ENCODE measurements at places on chromosomes 16 and 17.

DNA sequence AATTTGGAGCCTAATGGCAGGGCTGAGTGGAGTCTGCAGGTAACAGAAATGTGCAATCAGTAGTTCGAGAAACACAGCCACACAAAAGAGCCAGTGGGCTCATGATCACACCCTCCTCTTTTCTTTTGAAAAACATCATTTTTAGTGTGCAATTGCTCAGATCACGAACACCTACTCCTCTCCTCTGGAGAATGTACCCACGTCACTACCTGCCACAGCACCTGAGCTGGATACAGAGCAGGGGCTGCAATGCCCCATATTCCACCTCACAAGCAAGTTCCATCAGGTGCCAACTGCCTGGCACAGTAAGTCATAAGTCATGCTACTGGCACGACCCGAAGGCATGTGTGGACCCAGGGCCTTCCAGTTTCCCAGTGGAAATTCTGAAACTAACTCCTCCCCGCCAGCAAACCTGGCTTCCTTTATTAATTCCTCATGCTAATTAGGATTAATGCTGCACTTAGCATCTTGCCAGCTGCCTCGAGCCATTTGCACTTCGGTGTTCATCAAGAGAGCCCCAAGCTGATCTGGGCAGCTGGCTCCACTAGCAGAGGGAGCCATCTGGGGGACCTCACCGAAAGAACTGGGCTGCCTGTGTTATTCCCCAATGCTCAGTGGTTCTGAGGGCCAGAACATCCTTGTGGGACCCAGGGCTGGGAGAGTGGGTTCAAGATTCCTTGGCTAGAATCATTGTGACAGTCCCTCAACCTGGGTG lies 2.4 kb downstream of the CACNG4 start:
- DNase-seq = no peak

- no peak for DNase-seq
Measured at GRCh38 chr16:1377406-1378010, 25.8 kb downstream of the GNPTG start.

DNA sequence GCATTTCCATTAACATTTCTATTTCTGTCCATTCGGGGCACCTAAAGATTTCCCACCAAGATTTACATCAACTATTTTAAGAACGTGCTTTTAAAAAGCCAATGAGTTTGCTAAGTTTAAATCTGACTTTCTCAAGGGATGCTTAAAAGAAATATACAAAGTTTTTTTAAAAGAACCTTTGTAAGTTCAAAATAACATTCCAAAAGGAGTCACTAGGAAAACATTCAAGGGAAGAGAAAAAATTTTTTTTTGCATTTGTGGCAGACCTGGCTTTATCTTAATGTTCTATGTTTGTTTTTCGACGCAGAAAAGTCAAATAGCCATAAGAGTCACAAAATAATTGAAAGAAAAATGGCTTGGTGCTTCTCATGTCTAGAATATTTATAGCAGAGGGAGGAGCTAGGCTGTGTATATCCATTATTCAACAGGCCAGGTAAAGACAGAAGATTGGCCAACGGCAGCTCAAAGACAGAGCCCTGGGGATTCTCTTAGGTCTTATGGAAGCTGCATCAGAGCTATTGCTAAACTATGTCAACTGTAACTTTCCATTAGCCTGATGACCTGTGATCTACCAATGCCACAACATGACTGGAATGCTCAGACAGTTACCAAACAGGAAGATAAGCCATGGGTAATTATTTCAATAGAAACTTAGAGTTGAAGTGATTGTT lies 37.8 kb upstream of the MYOCD start:
- DNase-seq = no peak

DNA sequence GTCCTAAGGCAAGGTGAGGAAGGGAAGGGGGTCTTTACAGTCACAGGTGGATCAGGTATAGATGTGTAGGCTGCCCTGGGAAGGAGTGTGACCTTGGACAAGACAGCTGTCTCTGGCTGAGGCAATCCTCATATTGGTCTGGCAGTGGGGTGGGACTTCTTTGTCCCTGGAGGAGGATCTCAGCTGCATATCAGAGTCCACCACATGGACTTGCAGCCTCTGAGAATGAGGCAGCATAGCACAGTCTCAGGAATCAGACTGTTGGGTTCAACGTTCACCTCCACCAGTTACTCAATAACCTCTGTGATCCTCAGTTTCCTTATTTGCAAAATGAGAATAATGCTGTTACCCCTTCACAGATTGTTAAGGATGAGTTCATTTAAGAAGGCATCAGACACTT lies 33.4 kb downstream of the ACSM2A start:
- DNase-seq = no peak

- no peak for DNase-seq
Measured at GRCh38 chr17:77248216-77249114, 107.7 kb downstream of the SEC14L1 start.

DNA sequence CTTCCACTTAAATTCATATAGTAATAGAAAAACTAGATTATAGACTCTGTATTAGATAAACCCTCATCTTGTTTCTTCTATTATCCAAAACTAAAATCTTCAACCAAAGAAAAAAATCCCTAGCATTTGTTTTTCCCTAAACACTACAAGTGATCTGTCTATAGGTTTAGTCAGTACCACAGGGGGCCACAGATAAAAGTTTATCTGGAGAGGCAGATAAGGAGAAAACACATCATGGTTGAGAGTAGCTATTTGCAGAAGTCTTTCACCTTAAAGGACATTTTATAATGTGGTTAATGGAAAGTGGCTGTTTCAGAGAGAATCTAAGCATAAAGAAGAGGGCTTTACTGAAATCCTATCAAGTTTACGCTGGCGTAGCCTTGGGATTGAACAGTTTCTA lies 160.1 kb downstream of the CDK5R1 start:
- no peak for DNase-seq

DNA sequence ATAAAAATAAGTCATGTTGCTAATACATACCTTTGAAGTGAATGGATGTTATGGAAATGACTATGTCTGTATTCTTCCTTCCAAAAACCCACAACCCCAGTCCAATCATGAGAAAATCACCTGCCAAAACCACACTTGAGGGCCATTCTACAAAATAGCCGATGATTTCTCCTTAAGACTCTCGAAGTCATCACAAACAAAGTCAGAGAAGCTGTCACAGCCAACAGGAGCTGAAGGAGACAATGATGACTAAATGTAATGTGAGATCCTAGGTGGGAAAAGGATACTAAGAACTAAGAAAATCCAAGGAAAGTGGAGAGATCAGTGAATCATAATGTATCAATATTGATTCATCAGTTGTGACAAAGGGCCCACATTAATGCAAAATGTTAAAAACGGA lies 432.9 kb upstream of the DYNLRB2 start:
- DNase-seq = no peak

- DNase-seq = no peak
Measured at GRCh38 chr17:27558341-27558740, 72.6 kb upstream of the LGALS9 start.

DNA sequence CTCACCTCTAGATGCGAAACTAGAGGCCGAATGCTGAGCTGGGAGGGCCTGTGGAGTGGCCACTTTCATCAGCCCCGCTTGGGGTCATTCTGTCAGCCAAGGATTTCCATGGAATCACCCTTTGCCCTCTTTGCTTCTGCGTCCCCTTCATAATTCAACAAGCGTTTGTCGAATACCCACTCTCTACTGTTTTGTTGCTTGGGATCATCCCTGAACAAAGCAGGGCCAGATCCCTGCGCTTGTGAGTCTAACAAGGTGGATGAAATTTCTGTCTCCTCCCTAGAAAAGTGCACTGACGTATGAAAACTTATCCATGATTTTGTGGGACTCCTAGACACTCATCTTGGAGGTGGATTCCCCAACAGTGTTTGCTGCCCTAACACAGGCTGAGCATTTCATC lies 3.3 kb upstream of the SLC12A3 start:
- no peak for DNase-seq

- no peak for DNase-seq
Measured at GRCh38 chr16:2331199-2331930, 9.2 kb downstream of the ABCA3 start.
